GM04504 (cell line): ENCODE measurements at places on chromosomes 5 and 9.

DNA sequence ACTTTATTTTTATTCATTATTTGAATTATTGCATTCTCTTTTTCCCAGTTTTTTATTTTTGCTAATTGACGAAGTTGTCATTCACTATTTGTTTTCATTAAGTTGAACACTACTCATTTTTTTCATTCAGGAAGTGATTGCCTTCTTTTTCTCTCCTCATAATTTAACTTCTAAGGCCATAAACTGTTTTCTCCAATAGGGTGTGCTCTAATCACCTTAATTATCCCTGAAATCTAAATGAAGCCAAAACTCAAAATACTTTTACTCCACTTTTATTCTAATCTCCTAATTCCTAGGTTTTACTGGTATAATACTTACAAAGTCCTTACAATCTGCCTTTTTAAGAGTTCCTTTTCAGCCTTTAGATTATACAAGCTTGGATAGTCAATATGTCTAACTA is 2.9 kb upstream of the OR13C2 start:
- no peak for DNase-seq

GRCh38 chr5:158751961-158752655 is 347.6 kb downstream of the EBF1 start:
- no peak for DNase-seq

DNA sequence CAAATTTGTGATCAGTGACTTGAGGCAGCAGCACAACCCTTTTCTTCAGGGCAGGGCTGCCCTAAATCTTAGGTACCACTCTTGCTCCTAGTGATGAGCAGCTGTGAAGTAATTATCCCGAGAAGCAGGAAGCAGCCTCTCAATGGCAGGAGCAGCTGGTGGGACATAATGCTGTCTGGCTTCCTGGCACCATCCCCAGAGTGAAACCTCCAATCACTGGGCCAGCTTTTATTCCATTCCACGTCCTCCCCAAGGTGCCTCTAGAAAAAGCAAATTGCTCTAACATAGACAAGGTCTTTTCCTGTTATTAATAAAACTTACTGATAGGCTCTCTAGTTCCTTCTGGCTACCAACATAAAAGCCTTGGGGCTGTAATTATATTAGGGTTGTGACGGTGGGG is 154.0 kb downstream of the FRMD3 start:
- DNase-seq: no peak

- no peak for DNase-seq
Observed at GRCh38 chr5:54463713-54464112, 8.2 kb downstream of the HSPB3 start.
